ENCODE measurements at places on chromosomes 12 and 14.

- peak; percentile 49 for DNase-seq
These were observed 14.8 kb downstream of the BCL11B start for GRCh38 chr14:99257122-99257672.

- DNase-seq: no peak
These were observed 59.3 kb upstream of the TMTC1 start for GRCh38 chr12:29843036-29843435.

GRCh38 chr12:132065609-132066344, 78.3 kb downstream of the DDX51 start:
- DNase-seq: no peak

GRCh38 chr12:50215033-50215432, 47.9 kb upstream of the CERS5 start:
- DNase-seq: no peak

GRCh38 chr12:83161456-83161855, 474.8 kb downstream of the TMTC2 start:
- DNase-seq: no peak

- no peak for DNase-seq
These were observed 22.2 kb downstream of the RASAL1 start for GRCh38 chr12:113113397-113113796.

GRCh38 chr12:31599053-31599452, 8.1 kb upstream of the DENND5B start:
- no peak for DNase-seq

DNA sequence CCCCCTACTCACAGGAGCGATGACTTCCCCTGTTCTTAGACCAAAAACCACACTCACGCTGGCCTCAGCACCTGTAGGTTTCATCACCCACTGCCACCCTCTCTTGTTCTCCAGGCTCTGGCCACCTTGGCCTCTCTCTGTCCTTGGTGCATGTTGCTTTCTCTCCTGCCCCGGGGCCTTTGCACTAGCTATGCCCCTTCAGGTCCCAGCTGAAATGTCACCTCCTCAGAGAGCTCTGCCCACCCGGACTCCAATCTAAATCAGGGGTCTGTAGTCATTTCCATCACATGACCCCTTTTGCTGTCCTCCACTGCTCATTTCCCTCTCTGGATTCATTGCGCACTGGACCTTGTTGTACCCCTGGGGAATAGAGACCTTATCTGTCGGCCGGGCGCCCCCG, 8.2 kb upstream of the TRPV4 start:
- DNase-seq: no peak

- DNase-seq: no peak
These were observed 380.1 kb upstream of the KITLG start for GRCh38 chr12:88960213-88960878.

GRCh38 chr12:79442396-79442795, 248.4 kb downstream of the PAWR start:
- no peak for DNase-seq

DNA sequence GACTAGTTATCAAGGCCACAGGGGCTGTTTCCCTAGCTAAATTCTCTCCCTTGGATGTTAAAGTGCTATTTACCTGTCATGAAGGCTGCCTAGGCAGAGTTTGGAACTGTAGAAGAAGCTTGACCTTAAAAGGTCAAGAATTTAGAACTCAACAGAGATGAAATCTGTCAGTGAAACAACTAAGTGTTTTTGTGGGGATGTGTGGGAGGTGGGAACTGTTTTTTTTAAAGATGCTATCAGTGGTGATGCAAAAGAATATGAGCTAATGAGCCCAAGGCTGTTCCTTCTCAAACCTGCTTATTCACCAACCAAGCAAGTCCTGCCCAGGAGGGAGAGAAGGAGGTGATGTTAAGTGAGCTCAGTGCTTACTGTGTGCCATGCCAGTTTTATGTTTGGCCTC, 40.8 kb upstream of the POC1B start:
- DNase-seq: no peak

DNA sequence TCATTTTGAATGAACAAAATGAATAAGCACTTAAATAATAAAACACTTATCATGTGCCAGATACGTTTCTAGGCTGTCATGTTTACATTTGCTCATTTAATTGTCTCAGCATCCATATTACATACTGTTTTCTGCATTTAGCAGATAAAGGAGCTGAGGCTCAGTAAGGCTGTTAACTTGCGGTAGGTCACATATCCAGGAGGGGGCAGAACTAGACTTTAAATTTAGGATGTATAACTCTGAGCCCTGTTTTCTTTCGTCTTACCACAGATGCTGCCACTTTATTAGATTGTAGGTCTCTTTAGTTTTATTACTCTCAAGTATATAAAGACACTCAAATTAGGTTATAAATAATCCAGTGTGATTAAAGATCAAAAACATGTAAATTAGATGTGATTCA, 17.7 kb downstream of the IRAK4 start:
- peak; percentile 56 for DNase-seq

- DNase-seq: peak; percentile 28
These were observed 59.8 kb upstream of the C12orf71 start for GRCh38 chr12:27142101-27142721.

DNA sequence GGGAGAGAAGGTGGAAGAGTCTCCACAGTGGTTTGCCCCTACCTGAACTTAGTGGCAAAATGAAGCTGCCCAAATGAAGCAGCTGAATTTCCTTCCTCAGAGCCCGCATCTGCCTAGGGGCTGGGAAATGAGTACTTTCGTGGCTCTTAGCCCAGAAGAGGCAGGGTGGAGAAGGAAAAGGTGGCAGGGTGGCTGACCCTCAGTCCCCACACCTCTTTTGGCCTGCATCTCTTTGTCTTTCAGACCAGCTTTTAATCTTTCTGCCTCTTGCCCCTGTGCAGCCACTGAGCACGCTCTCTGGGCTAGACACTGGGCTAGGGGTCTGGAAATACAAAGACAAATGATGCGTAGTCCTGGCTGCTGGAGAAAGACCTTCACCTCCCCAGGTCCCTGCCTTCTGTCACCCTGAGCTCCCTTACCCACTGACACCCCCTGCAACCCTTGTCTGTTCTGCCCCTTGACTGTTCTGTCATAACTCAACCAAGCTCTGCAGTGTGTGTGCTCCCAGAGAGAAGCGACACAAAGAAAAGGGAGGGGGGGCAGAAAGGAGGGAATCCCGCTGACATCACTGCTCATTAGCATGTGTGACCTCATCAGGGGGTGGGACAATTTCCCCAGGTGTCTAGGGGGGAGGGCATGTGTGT, 371 bp upstream of the REM2 start:
- peak; percentile 77 for DNase-seq

DNA sequence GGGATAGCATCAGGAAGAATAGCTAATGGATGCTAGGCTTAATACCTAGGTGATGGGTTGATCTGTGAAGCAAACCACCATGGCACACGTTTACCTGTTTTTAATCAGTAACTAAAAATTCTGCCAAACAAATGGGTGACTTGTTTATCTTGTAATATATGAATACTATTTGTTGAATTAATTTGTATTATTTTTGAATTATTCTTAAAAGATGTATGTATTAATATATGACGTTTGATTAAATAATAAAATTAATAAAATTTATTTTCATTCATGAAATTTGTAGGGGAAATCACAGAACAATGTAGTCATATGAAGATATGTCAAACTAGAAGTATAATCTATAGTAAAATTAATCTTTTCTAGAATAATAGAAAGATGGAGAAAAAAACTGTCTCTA, 32.3 kb upstream of the OR10A7 start:
- DNase-seq: no peak

GRCh38 chr14:50967790-50968189, 23.5 kb upstream of the PYGL start:
- no peak for DNase-seq

DNA sequence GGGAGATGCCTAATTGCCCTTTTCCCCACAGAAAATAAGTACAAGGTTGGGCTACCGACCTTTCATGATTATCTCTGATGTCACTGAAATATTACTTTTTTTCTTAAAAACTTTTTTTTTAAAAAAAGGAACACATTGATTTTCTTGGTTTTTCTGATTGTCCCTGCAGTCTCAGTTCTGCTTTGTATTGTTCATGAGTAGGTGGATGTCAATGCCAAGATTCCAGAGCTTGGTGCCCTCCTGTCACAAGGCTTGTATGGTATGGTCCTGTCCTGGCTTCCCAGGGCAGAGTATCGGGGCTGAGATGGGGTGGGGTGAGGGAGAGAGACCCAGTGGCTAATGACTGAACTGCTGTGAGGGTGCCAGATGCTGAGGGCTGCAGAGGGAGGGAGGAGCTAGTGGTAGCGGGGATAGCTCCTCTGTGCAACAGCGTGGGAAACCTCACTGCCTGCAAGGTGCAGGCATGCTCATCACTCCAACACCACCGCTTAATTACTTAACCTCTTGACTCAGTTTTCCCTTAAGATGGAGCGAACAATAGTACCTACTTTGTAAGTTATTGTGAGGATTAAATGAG, 4.4 kb upstream of the CTDSP2 start:
- DNase-seq: no peak

- DNase-seq: no peak
These were observed 21.7 kb upstream of the MIA2 start for GRCh38 chr14:39212034-39212433.

DNA sequence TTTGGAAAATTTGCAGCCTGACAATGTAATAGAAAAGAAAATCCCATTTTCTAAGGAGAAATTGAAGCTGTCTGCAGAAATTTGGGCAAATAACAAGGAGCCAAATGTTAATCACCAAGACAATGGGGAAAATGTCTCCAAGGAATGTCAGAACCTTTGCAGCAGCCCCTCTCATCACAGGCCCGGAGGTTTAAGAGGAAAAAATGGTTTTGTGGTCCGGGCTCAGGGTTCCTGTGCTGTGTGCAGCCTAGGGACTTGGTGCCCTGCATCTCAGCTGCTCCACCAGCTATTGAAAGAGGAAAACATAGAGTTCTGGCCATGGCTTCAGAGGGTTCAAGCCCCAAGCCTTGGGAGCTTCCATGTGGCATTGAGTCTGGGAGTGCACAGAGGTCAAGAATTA, 298.9 kb downstream of the ATXN7L3B start:
- DNase-seq: no peak

DNA sequence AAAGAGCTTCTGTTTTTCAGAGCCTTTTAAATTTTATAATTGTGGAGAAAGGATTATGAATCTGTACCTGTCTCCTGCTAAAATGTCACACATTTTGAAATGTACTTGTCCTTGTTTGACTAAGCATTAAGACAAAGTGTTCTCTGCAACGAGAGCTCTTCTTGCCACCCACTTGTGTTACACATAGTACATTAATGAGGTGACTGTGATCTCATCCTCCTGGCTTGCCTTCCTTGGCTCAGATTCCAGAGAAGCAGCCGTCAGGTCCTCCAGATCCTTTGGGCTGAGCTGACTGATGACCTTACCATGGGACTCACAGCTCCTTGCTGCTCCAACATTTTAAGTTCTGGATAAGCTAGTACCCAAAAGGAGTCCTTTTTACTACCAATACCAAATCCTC, 81.4 kb downstream of the BBS10 start:
- DNase-seq: no peak

GRCh38 chr12:105775343-105775742, 363.4 kb downstream of the NUAK1 start:
- DNase-seq: no peak

GRCh38 chr12:124550123-124551089, 17.0 kb downstream of the NCOR2 start:
- no peak for DNase-seq

DNA sequence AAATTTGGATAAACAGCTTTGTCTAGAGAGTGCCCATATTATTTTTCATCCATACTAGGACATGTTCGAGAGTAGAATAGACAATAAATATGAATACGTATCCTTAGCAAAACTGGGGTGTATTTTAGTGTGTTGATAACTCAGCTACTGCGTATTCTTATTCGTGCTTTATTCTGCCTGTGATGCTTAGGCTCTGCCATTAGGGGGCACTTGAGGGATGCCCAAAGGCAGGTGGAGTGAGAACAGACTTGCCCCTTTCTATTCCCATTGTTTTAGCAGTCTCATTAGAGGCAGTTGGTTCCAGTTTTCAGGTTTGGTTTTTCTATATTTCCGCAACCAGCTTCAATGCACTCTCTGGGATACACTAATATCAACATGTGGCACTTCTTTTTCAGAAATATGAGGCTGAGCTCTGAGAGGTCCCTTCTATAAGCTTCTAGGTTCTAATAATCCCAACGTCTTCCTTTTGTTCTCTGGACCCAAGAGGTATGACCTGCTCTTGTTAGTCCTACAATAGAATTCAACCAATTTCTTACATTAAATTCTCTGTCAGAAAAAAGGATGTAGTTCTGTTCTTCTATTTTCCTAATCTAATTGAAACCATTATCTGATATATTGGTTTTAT, 985.7 kb upstream of the FBXO33 start:
- DNase-seq: peak; percentile 6

- no peak for DNase-seq
These were observed 164.1 kb downstream of the PHETA1 start for GRCh38 chr12:111204788-111205241.

DNA sequence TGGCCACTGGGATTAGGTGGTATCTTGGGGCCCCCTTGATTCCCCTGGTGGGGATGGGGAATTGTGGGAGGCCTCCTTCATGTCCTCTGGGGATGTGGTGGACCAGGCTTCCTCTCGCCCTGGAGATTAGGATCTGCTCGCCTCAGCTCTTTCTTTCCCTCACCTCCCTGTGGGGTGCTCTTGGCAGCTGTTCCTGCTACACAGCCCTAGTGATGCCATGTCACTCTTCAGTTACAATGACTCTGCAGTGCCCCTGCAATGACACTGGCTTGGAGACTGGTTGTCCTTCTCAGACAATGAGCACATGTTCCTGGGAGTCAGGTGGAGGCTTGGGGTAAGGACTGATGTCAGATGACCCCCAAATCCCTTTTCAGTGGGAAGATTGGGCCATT, 83.9 kb downstream of the ADCK1 start:
- no peak for DNase-seq

GRCh38 chr12:116534311-116535121, 24.7 kb upstream of the MAP1LC3B2 start:
- no peak for DNase-seq

DNA sequence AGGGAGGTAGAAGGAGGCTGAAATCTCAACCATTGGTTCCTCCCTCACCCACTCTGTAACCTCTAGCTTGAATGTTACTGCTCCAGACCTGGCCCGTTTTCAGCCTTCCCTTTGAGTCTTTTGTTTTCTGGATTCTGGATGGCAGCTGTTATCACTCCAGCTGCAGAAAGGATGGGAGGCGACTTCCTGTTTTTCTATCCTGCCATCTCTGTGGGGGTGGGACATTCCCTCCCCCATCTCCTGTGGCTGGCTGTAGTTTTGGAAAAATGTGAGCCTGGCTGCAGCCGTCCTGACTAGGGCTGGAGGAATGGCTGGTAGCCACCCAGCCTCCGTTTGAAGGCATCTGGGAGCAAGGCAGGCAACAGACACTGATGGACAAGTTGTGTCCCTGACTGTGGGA, 2.9 kb upstream of the PPFIBP1 start:
- DNase-seq: no peak

DNA sequence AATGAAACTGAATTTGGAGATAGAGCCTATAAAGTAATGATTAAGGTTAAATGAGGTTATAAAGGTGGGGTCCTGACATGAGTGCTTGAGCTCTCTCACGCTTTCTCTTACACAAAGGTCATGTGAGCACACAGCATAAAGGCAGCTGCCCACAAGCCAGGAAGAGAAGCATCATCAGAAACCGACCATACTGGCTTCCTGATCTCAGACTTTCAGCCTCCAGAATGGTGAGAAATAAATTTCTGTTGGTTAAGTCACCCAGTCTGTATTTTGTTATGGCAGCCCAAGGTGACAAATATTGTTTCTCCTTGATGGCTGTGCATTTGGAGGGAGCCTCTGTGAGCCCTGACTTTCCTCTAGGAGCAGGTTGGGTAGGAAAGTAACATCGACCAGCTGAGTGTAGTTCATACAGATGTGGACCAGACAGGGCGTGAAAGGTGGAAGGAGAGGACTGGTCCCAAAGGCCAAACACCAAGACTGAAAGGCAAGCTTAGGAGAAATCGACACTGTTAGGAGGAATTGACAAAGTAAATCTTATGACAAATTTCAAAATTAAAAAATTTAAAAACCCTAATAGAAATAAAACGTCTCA, 97.6 kb upstream of the SLC38A2 start:
- peak; percentile 51 for DNase-seq
